ENCODE measurements at places on chromosomes 5 and 9. TPM values are rescaled to one million over a fixed set of nuclear protein-coding genes. Genes with fewer than 3 reads are reported as not detected.

Gene PHYHD1
- 9.7 TPM for total RNA-seq

Gene PCDHAC2
- total RNA-seq, result 0.38 TPM

Gene SLC23A1
- 1.1 TPM for total RNA-seq

Gene WDR36
- total RNA-seq, result 30.1 TPM

Gene SPEF2
- total RNA-seq, result 5.5 TPM

- no peak for DNase-seq
These were observed 126.0 kb upstream of the GPR151 start for GRCh38 chr5:146641941-146642340.

DNA sequence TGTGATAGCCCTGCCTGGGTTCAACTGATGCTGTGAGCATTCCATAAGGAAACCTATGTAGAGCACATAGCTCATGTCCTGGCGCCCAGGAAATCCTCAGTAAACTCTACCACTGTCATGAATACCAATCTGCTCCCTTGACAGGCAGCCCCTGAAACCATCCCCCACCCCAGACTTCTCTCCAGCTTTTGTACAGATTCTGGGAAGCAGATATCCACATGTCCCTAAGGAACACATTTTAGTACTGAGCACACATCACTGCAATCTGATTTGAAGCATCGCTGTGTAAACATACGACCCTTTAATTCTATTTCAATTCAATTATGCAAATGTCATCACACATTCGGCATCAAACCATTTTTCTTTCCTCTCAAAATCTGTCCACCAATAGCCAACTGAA lies 89.5 kb upstream of the FSTL4 start:
- no peak for DNase-seq

DNA sequence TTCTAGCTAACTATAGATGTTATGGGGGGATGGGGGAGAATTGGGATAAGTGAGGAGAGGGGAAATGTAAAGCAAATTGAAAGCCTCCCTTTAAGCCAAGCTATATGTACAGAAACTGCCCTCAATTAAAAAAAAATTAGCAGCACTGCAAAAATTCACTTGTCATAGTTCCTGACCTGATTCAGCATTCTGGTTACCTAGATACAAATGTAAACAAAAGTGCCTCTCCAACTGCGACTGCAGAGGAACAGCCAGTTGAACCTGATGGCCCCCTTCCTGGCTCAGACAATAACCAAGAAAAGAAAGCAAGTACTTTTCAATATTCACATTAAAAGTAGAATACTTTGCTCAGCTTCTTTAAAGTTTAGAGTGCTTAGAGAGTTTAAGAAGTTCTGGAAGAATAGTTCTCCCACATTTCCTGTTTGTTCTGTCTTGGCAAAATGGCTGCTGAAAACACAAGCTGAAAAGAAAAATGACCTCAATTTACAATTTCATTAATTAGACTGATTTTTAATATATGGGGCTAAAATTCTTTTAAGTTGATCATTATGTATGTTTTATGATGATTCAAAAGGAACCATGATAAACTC lies 1.5 kb downstream of the FAM81B start:
- peak; percentile 27 for DNase-seq

DNA sequence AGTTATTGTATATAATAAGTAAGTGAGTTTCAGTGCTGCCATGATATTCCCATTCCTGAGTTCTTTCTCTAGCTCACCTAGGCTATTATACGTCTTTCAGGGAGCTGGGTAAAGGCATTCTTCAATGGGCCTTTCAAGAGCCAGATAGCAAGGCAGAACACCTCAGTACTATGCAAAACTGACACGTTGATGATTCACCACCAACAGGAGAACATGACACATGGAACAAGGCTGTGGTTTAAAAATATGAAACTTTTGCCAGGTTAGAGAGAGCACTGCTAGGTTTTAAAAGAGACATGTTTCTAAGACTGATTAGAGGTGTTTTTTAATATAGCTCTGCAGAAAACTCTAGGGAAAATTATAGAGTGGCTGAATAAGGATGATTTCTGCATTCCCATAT lies 95.9 kb downstream of the UGCG start:
- no peak for DNase-seq

GRCh38 chr5:116075191-116075831 lies 9.5 kb upstream of the COMMD10 start:
- no peak for DNase-seq

GRCh38 chr5:41925555-41925951 lies 472 bp downstream of the FBXO4 start:
- DNase-seq, result peak; percentile 34

DNA sequence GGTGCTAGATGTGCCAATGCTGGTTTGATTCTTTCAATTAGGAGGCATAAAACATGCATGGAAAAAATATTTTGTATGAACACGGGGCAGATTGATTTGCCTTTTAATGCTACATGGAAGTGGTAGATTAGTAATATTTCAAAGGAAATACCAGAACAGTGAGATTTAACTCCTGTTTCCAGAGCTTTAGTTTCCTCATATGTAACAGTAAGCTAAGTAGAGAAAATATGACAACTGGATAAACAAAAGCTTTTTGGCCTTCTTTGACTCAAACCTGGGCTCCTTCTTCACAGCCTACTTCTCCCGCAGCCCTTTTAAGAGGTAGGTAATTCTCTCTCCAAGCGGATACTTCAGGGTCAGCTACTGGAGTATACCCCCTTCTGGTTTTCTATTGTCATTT lies 254.2 kb upstream of the TRPC7 start:
- DNase-seq, result no peak

DNA sequence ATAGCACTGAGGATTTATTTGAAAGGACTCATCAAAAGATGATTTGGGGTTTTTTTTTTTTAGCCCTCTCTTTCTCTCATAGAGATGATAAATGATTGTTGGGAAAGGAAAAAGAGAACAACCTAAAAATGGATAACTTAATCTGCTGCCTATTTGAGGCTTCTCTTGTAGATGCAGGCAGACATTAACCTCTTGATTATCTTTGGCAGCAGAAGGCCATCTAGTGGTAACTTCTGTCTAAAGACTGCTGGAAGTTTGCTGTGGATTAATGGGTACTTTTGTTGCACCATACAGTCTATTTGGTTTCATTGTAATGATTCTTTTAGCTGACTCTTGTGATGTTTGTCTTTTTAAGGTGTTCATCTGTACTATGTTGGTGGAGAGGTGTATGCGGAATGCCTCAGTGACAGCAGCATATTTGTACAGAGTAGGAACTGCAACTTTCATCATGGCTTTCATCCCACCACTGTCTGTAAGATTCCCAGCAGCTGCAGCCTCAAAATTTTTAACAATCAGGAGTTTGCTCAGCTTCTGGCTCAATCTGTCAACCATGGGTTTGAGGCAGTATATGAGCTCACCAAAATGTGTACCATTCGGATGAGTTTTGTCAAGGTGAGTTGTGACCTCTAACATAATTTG lies 18.8 kb downstream of the SMIM32 start:
- DNase-seq, result no peak

GRCh38 chr5:146778795-146779194 lies 99.8 kb downstream of the PPP2R2B start:
- no peak for DNase-seq

GRCh38 chr9:36306471-36307306 lies 48.4 kb upstream of the GNE start:
- no peak for DNase-seq

DNA sequence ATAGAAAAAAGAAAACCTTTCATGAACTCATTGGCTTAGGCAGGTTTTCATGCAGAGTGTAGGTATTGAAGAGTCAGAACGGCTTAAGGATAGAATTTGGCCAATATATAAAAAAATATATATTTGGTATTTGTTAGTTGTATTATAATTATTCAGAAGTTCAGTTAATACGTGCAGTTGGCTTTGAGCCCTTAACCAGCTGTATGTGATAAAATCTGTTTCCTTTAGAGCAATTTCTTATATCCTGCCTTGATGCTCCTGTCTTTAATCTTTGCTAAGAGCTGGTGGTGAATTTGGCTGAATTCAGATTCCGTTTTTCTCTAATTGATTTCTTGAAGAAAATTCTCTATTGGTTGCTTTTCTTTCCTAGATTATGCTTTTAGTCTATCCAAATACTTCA lies 3.7 kb downstream of the ANXA1 start:
- DNase-seq, result no peak

DNA sequence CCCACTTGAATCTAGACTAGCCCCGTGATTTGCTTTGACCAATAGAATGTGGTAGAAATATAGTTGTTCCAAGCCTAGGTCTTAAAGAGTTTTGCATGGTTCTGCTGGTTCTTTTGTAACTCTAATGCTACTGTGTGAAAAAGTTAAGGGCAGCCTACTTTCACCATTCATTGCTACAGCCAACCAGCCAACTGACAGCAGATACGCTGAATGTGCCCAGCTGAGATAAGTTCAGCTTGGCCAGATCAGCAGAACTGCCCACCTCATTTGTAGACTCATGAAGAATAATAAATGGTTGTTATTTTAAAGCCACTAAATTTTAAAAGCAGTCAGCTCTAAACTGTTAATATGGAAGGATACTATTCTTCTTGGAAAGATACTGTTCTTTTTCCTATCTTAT lies 23.9 kb downstream of the NR3C1 start:
- no peak for DNase-seq

DNA sequence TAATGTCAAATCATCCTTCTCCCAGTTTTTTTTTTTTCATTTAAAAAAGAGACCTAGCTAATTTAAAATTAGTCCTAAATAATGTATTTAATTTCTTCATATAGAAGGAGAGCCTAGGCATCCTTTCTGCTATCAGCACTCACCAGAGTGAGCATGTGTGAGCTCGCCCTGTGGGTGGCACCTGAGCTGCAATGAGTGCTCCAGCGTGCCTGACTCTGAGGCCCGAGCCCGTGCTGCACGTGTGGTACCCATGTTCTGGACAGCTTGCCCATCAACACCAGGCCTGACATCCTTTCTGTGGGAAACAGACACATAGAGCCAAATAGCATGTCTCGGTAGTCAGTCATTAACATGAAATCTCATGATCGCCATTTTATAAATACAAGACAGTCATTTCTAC lies 381.4 kb downstream of the DTWD2 start:
- no peak for DNase-seq

DNA sequence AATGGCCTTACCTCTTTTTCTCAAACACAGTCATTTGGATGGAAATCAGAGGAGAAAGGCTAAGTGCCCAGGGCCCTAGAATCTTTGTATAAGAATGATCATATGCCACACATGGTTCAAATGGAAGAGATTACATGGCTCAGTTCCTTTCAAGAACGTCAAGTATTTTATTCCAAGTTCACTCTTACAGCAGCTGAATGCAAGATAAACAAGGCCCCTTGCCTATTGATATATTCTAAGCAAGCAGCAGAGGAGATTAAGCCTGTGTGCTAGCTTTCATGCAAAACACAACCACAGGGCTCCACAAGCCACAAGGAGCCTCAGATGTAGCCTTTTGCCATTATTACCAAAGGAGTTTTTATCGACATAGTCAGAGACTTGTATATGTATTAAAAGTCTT lies 55.3 kb upstream of the SLCO6A1 start:
- no peak for DNase-seq

Data from thymus (tissue), 14 donors.